ENCODE measurements at places on chromosomes 7 and 10.

- no peak for DNase-seq
These were observed 156.0 kb downstream of the GLI3 start for GRCh38 chr7:42080841-42081586.

DNA sequence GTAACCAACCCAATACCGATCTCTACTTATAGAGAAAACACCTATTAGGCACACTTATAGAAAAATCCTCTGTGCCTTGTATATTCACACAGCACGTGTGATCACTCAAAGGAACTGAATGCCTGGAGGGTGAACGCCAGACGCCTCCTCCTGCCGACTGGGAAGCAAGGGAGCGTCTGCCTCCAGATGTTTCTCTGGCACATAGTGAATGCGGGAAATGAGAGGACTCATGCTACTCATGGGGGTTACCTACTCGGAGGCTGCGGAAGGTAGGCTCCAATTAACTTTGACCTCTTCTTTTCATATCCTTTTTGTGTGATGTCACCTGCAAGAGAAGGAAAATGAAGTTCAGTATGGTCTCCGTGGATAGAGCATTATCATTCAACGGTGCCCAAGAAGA, 203.3 kb downstream of the DIP2C start:
- DNase-seq = no peak

- no peak for DNase-seq
These were observed 92.7 kb downstream of the CCDC3 start for GRCh38 chr10:12908773-12909172.

DNA sequence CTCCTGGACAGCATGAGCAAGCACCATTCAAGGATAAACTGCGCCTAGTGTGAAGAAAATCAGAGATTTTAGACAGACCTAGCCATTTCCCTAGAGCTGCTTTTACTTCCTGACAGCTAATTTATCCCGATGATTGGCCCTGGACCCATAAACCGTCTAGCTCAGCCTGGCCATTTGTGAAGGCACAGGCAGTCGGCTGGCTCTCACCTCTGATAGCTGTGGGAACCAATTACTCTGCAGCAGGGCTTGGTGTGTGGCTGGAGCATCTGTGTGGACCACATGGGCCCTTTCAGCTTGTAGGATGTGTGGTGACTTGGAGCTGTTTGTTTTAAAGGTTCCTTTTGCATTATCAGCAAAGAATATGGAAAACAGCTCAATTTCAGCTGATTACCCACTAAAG, 111.1 kb upstream of the NPY start:
- DNase-seq = no peak

- no peak for DNase-seq
These were observed 41.9 kb downstream of the ADRA2A start for GRCh38 chr10:111118758-111119157.

DNA sequence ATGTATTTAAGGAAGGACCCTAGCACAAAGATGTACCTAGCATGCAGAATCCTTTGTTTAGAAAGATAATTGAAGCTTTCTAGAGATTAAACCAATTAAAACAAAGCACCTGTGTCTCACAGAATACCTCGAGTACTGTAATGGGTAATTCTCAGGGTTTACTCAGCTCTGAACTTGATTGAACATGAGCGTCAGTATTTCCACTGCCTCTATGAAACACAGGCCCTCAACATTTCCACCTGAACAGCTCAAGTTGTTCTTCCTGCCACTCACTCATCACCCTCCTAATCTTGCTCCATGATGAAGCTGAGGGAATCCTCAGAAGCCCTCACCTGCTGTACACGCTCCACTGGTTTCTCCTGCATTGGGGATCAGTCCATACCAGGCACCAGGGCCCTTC, 33.7 kb upstream of the FZD1 start:
- DNase-seq = no peak

DNA sequence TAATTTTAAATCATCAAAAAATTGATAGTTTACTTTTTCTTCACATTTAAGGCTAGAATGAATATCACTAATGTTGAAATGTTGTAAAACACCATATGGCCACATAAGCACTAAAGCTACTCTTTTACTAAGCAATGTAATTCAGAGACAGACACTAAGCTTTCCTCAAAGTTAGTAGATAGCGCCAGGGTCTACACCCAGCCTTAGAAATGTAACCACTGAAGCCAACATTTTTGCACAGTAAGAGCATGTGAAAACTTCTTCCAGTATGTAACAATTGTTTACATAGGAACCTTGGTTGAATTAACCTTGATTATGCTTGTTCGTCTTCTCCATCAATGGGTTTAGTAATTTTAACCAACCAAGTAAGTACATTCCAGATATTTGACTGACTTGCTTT, 28.4 kb upstream of the PRKG1 start:
- DNase-seq = no peak

- DNase-seq = no peak
These were observed 26.7 kb downstream of the ELMO1 start for GRCh38 chr7:37421861-37422500.

DNA sequence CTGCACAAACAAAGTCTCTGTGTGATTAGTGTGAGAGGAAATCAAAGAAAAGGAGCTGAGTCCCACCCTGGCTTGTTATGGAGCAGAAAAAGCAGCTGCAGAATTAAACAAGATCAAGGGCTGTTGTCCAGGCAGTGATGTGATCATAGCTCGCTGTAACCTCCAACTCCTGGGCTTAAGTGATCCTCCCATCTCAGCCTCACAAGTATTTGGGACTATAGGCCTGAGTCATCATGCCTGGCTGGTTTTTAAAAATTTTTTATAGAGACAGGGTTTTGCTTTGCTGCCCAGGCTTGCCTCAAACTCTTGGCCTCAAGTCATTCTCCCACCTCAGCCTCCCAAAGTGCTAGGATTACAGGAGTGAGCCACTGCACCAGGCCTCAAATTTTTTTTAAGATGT, 88.9 kb downstream of the IPMK start:
- DNase-seq = no peak

DNA sequence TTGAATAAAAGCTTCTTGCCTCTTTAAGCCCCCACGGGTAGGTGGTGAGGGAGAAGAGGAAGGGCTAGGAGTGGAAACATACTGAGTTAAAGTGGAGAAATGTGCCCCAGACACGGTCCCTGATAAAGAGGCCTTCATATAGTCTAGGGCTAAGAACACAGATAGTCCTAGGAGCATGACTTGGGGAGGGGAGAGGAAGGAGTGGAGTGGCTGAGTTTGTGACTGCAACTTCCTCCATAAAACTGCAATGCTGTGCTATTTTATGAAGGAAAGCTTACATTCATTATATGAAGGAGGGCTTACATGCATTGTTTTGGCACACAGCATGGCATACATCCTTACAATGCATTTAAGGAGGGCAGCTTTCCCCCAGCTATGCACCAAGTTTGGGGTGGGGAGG, 1129.4 kb upstream of the LRRTM3 start:
- no peak for DNase-seq

- no peak for DNase-seq
These were observed 142.7 kb downstream of the TRIL start for GRCh38 chr7:28815369-28815927.

DNA sequence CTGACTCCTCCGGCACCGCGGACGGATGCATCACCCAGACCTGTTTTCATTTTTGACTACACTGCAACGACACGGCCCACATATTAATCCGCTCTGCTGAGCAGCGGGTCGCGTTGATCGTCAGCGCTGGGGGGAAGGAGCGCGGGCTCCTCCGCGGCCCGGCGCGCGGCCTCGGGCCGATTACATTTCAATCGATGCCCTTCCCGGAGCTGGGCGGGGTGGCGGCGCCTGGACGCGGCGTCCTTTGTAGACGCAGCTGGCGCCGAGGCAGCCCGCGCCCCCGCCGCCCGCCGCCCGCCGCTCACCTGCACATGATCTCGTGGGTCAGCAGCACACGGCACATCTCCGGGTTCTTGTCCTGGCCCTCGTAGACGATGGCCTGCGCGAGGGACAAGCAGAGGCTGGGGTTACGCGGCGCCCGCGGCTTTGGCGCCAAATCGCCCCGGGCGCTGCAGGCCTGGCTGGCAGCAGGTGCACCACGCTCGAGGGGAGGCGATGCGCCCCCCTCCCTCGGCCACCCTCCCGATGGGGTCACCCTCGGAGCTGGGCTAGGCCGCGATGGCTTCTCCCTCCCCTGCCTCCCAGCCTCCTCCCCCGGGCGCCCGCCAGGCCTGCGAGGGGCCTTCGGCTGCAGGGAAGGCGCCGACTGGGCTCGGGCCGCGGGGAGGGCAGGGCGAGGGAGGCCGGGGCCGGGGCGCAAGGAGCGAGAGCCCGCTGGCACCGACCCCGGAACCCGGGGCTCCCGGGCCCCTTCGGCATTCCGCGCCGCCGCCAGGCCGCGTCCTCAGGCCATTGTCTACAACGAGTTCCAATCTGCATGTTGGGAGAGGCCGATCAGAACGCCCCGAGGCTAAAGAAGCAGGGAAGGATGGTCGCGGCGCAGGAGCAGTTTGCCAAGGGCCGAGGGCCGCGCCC, 5.2 kb downstream of the EBF3 start:
- no peak for DNase-seq

- no peak for DNase-seq
These were observed 158.5 kb downstream of the DKK1 start for GRCh38 chr10:52472406-52473146.

GRCh38 chr10:6337382-6337781, 134.7 kb downstream of the PFKFB3 start:
- no peak for DNase-seq

DNA sequence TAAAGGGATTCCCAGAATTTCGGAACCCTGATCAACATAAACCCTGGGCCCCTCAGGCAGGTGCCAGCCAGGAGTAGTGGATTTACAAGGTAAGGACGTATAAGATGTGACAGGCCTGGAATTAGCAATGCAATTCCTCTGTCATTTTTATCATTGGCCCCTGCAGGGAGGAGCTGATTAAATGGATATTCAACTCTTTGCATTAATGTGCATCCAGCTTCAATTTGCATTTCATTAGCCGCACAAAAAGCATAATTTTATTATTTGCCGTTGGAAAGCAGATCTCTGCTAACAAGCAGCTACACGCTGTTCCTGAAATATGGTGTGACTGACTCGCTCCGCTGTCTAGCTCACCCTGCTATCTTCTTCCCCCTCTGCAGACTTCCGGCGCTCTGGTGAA, 195.8 kb downstream of the RPS24 start:
- no peak for DNase-seq

GRCh38 chr7:114852293-114852692, 69.6 kb upstream of the MDFIC start:
- no peak for DNase-seq

DNA sequence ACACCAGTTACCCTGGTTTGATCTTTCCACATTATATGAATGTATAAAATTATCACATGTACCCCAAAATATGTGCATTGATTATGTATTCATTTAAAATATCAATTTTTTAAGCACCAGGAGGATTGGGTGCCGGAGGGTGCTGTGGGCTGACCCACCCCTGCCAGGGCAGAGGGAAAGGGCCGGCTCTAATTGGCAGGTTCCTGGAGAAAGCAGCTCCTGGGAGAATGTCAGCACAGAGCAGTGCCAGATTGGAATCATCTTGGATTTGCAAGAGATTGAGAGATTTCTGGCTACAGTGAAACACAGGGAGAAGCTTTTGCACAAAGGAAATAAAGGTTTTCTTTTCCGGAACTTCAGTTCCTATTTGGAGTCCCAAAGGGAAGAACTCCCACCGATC, 264.4 kb upstream of the TCERG1L start:
- DNase-seq = no peak

GRCh38 chr7:108418946-108419345, 37.3 kb downstream of the NRCAM start:
- no peak for DNase-seq

DNA sequence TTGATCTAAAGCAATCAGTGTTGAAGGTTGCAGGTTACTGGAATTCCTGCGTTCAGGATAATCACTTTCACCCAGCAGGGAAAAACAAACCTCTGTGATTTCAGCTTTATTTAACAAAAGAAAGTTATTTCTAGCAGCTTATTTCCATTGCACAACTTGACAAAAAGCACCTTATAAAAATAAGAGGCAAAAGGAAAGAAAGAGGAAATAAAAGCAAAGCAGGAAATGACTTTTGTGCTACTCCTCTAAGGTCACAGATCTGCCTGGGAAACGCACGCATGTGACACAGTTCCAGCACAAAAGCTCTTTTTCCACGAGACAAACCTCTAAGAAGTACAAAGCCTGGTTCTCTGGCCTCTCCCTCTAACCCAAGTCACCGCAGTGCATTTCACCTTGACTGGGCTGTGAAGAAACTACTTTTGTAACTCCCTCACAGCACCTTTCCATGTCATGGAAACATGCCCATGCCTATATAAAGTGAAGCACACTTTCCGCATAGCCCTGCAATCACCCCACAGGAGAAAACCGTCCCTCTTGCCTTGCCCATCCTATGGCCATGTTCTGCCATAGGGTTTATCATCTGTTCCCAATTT, 870 bp downstream of the ANK3 start:
- peak; percentile 11 for DNase-seq

DNA sequence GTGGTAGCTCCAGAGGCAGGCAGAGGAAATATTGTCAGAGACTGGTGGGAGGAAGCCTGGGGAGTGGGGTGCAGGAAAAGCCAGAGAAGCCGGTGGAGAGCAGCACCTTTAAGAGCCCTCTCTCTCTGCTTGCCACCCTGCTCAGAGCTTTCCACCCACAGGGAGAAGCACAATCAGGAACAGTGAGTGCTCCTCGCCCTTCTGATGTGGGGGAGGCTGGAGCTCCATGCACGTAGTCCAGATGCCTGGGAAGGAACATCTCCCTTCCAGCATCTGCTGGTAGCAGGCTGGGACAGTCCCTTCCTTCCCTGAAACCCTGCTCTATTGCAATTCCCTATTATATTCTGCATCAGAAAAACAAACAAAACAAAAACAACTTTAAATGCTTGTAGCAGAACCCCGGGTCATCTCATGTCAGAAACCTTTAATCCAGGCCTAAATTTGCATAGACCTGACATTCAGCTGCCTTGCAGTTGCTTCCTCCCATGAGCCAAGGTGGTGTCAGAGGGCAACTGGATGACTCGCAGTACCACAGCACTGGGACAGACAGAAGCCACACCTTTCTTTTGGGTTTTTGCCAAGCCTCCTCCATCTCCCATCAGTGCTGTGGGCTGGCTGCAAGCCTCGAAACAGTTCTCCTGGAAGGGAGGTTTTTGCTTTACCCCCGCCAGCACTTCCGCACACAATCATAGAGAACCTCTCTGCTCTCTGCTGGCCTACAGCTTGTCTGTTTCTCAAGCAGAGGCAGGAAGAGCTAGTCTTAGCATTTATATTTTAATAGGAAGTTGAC, 13.1 kb downstream of the AVPI1 start:
- no peak for DNase-seq

DNA sequence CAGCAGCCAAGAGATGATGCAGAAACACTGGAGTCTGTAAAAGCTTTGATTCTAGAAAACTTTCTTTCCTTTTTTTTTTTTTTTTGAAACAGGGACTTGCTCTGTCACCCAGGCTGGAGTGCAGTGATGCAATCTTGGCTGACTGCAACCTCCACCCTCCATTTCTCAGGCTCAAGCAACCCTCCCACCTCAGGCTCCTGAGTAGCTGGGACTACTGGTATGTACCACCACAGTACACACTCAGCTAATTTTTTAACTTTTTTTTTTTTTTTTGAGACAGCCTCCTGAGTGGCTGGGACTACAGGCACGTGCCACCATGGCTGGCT, 17.0 kb upstream of the BAG3 start:
- no peak for DNase-seq

- no peak for DNase-seq
These were observed 12.1 kb downstream of the ZNF282 start for GRCh38 chr7:149207324-149208035.

- DNase-seq = no peak
These were observed 631 bp upstream of the PRKRIP1 start for GRCh38 chr7:102395592-102395872.
